A549 treated with Hydrocortisone at 1 μM for 4 hours (cell line): ENCODE measurements at places on chromosomes 1 and 21. TPM values are rescaled to one million over a fixed set of nuclear protein-coding genes. Genes with fewer than 3 reads are reported as not detected.

C1orf53 gene
- total RNA-seq = 4.1 to 8.6 TPM (median 7.0 TPM) in 5 replicates

FCAMR gene
- 0.08 TPM in 1 of 5 replicates, not detected in the others for total RNA-seq

S100A3 gene
- 107 to 126 TPM (median 115 TPM) in 5 replicates for total RNA-seq

C1orf226 gene
- 0.70 to 0.93 TPM (median 0.79 TPM) in 5 replicates for total RNA-seq

VANGL2 gene
- 0.55 to 1.0 TPM (median 0.76 TPM) in 5 replicates for total RNA-seq

KCNJ10 gene
- not detected in 5 replicates for total RNA-seq

BSND gene
- total RNA-seq = 0.01 TPM in 1 of 5 replicates, not detected in the others

KRTAP7-1 gene
- total RNA-seq = not detected in 5 replicates

CRNN gene
- total RNA-seq = not detected in 5 replicates

ARHGAP30 gene
- total RNA-seq = 0.05 to 0.15 TPM (median 0.12 TPM) in 5 replicates

DNAJC28 gene
- 0.16 to 0.48 TPM (median 0.38 TPM) in 5 replicates for total RNA-seq

FCRL5 gene
- total RNA-seq = 0.03 TPM in 1 of 5 replicates, not detected in the others

AADACL3 gene
- total RNA-seq = not detected in 5 replicates

CFAP141 gene
- total RNA-seq = 0.40 TPM in 1 of 5 replicates, not detected in the others

SMIM1 gene
- 0.41 to 1.5 TPM (median 0.71 TPM) in 5 replicates for total RNA-seq

CNIH3 gene
- total RNA-seq = 0.46 to 0.66 TPM (median 0.54 TPM) in 5 replicates

NAV1 gene
- total RNA-seq = 3.8 to 8.4 TPM (median 7.1 TPM) in 5 replicates

DYNLT5 gene
- not detected in 5 replicates for total RNA-seq

ZMYM1 gene
- 4.7 to 6.9 TPM (median 6.4 TPM) in 5 replicates for total RNA-seq

ADAMTS5 gene
- not detected in 5 replicates for total RNA-seq

LCE1B gene
- total RNA-seq = 0.11 TPM in 1 of 5 replicates, not detected in the others

IVL gene
- total RNA-seq = 0.07 to 0.09 TPM (median 0.08 TPM) in 3 of 5 replicates, not detected in the others

PRR9 gene
- total RNA-seq = not detected in 5 replicates

RNF19B gene
- total RNA-seq = 16.7 to 19.3 TPM (median 18.5 TPM) in 5 replicates

KPRP gene
- total RNA-seq = not detected in 5 replicates

DRAXIN gene
- total RNA-seq = 0.03 to 0.09 TPM (median 0.05 TPM) in 5 replicates

KCNJ15 gene
- total RNA-seq = 0.03 to 0.21 TPM in 2 of 5 replicates, not detected in the others

PAPPA2 gene
- 0.01 TPM in 2 of 5 replicates, not detected in the others for total RNA-seq

LRRC38 gene
- 0.05 to 0.08 TPM in 2 of 5 replicates, not detected in the others for total RNA-seq

OR2L8 gene
- not detected in 5 replicates for total RNA-seq

SPRR1B gene
- not detected in 5 replicates for total RNA-seq

SYCP1 gene
- total RNA-seq = not detected in 5 replicates

AMY2A gene
- total RNA-seq = not detected in 5 replicates

TSPEAR gene
- total RNA-seq = not detected in 5 replicates

ZNF593OS gene
- total RNA-seq = 0.25 to 0.49 TPM (median 0.26 TPM) in 4 of 5 replicates, not detected in the other
